ENCODE measurements at places on chromosomes 1 and 21.

DNA sequence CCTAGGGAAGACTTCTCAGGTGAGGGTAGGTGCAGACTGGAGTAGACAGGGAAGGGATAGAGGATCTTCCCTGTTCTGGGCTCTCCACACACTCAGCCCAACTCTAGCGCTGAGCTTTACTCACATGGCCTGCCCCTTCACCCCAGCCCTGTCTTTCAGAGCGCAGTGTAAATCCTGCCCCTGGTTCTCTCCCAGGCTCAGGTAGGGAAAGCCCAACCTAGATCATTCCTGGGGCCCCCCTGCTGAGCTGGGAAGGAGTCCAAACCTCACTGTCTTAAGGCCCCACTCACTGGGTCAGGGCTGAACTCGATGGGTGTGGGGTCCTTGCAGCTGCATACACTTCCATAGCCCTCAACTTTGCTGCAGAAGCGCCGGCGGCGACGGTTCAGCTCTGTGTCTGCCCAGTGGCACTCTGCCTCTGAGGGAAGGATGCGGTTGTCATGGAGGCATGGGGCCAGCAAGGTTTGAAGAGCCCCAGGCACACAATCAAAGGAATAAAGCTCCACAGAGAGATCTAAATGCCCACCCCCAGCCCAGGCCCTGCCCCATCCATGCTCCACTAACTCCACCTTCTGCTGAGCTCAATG lies 4.2 kb downstream of the POMGNT1 start:
- no peak for DNase-seq

DNA sequence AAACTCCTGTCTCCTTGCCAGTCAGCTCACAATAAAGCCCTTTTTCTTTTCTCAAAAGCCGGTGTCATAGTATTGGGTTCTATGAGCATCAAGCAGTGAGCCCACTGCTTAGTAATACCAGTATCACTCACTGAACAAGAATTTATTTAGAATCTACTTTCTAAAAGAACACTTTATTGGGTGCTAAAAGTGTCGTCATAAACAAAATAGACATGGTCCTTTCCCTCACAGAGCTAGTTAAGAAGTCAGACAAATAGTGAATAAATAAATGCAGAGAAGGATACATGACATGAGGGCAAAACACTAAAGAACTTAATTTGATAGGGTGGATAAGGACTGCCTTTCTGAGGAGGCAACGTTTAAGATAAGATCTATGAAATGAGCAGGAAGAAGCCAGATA lies 32.2 kb downstream of the EVI5 start:
- DNase-seq: no peak

GRCh38 chr1:43009274-43009673 lies 50.6 kb upstream of the SLC2A1 start:
- DNase-seq: peak; percentile 13

- no peak for DNase-seq
Measured at GRCh38 chr1:93567255-93567918, 114.2 kb downstream of the BCAR3 start.

GRCh38 chr1:233790121-233790520 lies 114.4 kb upstream of the SLC35F3 start:
- DNase-seq: no peak

- no peak for DNase-seq
Measured at GRCh38 chr1:8348777-8349472, 31.0 kb downstream of the SLC45A1 start.

- no peak for DNase-seq
Measured at GRCh38 chr1:55428944-55429931, 214.1 kb upstream of the USP24 start.

GRCh38 chr1:212271823-212272485 lies 13.3 kb upstream of the PPP2R5A start:
- DNase-seq: no peak

- peak; percentile 33 for DNase-seq
Measured at GRCh38 chr1:247077213-247077612, 1.4 kb downstream of the ZNF670 start.

DNA sequence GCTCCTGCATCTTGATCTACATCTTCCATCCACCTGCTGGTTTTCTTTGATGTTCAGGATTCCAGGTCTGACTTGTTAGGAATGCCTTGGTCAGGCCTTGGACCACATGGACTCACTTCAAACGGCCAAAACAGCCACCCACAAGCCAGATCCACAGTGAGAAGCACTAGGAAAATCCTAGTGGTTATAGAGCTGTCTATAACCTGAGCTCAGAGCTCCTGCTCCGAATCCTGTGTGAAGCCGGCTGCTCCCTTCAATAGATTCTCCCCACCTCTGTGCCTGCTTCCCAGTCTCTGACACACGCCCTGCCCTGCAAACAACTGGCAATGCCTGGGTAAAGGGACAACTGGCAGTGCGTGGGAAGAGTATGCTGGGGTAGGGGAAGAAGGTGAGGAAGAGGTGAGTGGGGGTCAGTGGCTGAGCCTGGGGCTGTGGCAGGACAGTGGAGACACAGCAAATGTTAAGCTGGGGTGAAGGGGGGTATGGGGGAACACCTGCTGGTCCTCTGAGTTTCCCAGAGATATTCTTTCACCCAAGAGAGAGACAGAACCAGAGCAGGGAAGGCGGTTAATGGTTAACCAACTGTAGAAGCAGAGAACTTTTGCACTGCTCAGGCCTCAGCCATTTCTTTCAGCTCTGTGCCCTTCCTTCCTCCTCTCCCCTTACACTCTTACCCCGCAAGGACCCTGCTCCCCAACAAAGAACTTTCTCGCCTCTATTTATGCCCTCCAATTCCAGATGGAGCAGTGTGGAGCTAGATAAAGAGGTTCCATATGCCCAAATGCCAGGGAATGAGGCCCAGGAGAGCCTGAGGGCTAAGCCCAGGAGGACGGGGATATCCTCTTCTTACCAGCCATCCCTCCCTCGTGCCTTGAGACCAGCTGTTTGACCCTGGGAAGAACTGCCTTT lies 4.5 kb downstream of the PLXNA2 start:
- no peak for DNase-seq

DNA sequence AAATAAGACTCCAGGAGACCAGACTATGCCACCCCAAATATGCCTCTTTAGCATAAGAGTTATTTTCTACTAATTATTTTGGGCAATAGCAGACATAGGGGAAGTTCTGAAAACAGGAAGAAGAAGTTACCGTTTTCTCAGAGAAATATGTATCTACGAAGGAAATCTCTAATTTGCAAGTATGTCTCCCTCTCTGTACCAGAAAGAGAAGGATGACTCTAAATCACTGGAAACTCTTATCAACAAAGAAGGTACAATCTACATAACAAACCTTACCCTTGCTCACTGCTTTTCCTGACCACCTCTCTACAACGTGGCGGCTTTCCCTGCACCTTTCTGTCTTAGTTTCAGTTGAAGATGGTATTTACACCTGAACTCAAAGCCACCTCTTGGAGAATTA lies 49.0 kb downstream of the OMA1 start:
- DNase-seq: peak; percentile 69

DNA sequence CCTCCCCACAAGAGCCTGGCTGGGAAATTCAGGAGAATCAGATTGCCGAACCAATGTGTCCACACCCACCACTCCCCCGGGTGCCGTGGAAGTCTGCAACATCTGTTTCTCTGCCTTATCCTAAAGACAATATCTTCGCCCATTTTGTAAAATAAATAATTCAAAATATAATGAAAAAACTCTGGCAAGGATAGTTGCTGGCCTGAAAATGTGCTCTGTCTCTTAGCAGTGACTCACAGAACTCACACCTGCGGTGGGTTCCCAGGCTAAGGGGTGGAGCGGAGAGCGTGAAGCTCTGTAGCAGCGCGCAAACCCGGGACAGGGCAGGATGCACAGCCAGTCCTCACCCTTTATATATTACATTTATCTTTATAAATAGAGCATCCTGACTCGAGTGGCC lies 99.9 kb downstream of the COLGALT2 start:
- no peak for DNase-seq

- DNase-seq: peak; percentile 62
Measured at GRCh38 chr1:65421351-65422025, 1.0 kb downstream of the LEPR start.

DNA sequence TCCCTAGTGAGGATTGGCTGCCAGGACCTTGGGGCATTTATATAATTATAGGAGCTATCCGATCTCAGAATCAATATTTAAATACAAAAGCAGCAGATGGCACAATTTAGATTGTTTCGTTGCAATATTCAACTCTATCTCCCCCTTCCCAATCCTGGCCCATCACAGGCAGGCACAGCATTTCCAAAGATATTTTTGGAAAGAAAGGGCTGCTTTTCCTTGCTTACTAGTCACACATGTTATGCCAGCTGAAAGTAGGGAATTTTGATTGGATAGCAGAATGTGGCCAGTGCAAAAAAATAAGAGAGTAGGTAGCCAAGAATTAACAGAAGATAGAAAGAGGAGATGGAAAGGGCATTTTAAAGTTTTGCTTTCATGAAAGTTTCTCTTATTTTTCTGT lies 37.9 kb downstream of the IL12RB2 start:
- no peak for DNase-seq

- DNase-seq: no peak
Measured at GRCh38 chr1:65001231-65001792, 35.0 kb upstream of the JAK1 start.

- DNase-seq: no peak
Measured at GRCh38 chr21:33495743-33496142, 4.2 kb upstream of the DNAJC28 start.

- peak; percentile 22 for DNase-seq
Measured at GRCh38 chr1:161200992-161201835, 953 bp upstream of the NDUFS2 start.

GRCh38 chr1:31295874-31296485 lies 608 bp downstream of the SNRNP40 start:
- DNase-seq: no peak

- DNase-seq: no peak
Measured at GRCh38 chr1:206508956-206509355, 1.6 kb downstream of the RASSF5 start.

DNA sequence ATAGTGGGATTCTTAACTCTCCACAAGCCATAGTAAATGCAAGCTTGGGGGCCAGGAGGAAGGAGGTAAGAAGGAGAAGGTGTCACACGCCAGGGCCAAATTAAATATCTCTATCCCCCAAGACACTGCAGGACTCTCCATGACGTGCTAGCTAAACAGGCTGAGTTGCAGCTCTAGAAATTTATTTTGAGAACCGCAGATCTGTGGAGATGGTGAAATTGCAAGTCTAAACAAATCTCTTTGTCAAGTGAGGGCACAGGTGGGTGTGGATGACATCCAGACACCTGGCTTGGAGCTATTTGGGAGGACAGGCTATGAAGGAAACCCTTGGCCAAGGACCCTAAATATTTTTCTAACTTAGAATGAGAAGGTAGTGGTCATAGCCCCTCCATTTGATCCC lies 39.5 kb upstream of the USP1 start:
- no peak for DNase-seq

GRCh38 chr1:223631956-223632355 lies 33.5 kb downstream of the CAPN8 start:
- no peak for DNase-seq

DNA sequence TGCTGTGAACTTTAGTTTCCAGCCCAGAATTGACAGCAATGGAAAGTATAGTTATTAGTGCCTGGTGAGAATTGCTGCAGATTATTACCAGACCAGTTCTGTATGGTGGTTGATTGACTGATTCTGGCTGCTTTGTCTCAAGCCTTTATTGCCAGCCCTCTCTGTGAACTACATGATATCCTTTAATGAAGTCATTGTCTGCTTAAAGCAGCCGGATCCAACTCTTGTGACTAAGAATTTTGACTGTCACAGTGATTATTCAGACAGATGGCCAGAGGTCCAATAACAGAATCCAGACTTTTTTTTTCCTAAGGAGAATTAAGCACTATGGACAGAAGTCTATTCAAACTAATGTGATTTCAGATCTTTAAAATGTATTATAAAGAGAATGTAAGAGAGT lies 1548.6 kb upstream of the B3GALT2 start:
- no peak for DNase-seq

DNA sequence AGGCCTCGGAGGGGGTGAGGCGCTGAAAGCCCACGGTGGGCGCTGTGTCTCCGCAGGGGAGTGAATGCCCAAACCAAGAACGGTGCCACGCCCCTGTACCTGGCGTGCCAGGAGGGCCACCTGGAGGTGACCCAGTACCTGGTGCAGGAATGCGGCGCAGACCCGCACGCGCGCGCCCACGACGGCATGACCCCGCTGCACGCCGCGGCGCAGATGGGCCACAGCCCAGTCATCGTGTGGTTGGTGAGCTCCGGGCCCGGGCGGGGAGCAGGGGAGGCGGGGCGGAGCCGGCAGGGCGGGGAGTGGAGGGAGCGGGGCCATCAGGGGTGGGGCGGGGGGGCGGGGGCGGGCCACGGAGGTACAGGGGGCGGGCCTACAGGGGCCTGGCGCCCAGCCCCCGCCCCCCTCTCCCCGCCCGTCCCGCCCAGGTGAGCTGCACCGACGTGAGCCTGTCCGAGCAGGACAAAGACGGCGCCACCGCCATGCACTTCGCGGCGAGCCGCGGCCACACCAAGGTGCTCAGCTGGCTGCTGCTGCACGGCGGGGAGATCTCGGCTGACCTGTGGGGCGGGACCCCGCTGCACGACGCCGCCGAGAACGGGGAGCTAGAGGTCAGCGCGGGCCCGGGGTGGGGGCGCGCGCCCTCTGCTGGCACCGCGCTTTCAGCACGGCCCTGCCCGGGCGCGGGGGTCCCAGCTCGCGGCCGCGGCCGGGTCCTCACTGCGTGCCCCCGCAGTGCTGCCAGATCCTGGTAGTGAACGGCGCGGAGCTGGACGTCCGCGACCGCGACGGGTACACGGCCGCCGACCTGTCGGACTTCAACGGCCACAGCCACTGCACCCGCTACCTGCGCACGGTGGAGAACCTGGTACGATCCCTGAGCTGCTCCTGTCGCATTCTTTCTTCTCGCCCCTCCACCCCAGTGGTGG lies 15.9 kb downstream of the ESPN start:
- DNase-seq: no peak

- DNase-seq: no peak
Measured at GRCh38 chr1:11377001-11377583, 101.9 kb upstream of the DISP3 start.

DNA sequence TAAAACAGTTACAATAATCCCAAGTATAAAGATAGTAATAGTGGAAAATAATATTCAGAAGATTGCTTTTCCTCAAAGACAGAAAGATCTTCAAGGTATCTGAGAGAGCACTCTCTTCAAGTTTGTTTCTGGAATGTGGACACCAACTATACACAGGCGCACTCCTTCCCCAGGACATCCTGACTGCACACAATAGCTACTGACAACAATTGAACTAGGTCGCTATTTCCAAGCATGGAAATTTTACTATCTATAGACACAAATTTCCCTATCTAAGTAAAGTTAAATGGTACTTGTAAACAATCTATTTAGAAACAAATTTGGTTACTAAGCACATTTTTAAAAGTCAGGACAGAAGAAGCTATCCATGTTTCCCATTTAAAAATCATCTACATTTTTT lies 19.1 kb downstream of the ARHGAP29 start:
- DNase-seq: no peak

- peak; percentile 10 for DNase-seq
Measured at GRCh38 chr1:247453245-247453644, 4.7 kb downstream of the OR2B11 start.

GRCh38 chr1:108617008-108617723 lies 43.7 kb downstream of the HENMT1 start:
- DNase-seq: no peak

- DNase-seq: no peak
Measured at GRCh38 chr1:29275435-29275834, 39.1 kb downstream of the PTPRU start.

Data from AML-193 (cell line).